Kasumi-1 (cell line): ENCODE measurements at places on chromosomes 12 and 14.
A peak's percentile ranks its signal among the peaks of the same experiment; 100 is the strongest.

- no peak for DNase-seq
These were observed 76.6 kb downstream of the ZFC3H1 start for GRCh38 chr12:71587012-71587411.

DNA sequence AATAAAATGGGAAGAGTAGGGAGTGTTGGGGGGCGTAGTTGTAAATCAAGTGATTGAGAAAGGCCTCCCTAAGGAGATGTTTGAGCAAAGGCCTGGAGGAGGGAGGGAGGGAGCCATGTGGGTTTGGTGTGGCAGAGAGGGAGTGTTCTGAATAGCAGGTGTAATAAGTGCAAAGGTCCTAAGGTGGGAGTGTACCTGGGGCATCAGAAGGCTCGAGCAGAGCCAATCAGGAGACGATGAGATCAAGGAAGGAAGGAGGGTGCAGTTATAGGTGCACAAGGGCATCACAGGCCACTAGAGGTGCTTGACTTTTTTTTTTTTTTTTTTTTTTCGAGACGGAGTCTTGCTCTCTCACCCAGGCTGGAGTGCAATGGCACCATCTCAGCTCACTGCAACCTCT is 77.9 kb upstream of the PLXNC1 start:
- no peak for DNase-seq

- no peak for DNase-seq
These were observed 102.5 kb downstream of the FGD4 start for GRCh38 chr12:32501835-32502333.

DNA sequence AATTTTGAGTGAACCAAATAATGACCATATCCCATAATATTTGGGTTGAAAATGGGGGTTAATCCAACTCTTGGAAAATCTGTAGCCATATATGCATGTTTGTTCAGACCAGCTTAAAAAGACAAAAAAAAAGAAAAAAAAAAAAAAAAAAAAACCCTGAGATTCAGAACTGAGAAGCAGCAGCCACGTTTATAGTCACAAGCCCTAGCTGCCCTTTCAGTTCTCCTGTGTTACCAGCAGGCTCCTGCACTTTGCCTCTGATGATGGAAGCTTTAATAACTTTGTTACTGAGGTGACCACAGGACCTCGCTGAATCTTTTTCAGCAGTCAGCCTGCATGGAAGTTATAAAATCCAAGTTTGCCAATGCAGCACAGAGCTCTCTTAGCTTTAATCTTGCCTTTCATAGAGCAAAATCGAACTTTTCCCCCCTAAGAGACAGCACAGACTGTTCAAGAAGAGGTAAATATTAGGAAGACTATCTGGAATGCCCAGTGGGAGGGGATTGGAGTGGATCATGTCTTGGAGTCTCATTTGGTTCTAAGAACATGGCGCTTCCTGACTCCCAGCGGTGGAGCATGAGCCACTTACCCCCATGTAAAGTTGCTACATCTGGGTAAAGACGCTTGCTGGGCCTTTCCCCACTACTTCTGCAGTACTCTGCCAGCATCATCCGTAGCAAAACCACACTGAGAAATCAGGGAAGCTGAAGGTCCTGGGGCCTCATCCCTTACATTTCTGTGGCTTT is 20.6 kb downstream of the GNG2 start:
- peak; percentile 31 for DNase-seq

DNA sequence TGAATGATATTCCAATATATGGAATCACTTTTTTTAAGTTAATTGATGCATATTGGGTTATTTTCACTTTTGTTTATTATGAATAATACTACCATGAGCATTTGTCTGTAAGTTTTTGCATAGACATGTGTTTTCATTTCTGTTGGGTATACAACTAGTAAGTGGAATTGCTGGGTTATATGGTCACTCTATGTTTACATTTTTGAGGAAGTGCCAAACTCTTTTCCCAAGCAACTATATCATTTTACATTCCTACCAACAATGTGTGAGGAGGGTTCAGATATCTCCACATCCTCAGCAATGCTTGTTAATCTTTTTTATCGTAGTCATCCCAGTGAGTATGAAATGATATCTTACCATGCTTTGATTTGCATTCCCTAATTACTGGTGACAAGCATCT is 64.0 kb downstream of the MON2 start:
- no peak for DNase-seq

GRCh38 chr12:82655751-82656150 is 31.0 kb upstream of the TMTC2 start:
- DNase-seq, result no peak

DNA sequence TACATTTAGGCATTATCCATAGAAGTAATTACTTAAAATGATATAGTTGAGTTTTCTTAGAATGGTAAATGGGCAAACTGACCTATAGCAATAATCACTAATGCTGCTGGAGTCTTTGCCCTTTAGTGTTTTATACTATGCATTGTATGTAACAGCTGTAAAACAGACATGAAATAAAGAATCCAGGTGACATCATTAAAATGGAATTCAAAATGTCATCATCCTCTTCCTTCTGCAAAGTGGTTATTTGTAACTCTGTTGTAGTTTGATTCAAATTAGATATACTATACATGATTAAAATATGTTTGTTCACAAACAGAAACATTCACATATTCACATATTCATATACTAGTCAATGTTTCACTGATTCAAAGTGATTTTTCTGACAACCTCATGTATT is 598.8 kb downstream of the SLC16A7 start:
- DNase-seq, result no peak

- peak; percentile 71 for DNase-seq
These were observed 654 bp upstream of the SUPT16H start for GRCh38 chr14:21384494-21384851.

DNA sequence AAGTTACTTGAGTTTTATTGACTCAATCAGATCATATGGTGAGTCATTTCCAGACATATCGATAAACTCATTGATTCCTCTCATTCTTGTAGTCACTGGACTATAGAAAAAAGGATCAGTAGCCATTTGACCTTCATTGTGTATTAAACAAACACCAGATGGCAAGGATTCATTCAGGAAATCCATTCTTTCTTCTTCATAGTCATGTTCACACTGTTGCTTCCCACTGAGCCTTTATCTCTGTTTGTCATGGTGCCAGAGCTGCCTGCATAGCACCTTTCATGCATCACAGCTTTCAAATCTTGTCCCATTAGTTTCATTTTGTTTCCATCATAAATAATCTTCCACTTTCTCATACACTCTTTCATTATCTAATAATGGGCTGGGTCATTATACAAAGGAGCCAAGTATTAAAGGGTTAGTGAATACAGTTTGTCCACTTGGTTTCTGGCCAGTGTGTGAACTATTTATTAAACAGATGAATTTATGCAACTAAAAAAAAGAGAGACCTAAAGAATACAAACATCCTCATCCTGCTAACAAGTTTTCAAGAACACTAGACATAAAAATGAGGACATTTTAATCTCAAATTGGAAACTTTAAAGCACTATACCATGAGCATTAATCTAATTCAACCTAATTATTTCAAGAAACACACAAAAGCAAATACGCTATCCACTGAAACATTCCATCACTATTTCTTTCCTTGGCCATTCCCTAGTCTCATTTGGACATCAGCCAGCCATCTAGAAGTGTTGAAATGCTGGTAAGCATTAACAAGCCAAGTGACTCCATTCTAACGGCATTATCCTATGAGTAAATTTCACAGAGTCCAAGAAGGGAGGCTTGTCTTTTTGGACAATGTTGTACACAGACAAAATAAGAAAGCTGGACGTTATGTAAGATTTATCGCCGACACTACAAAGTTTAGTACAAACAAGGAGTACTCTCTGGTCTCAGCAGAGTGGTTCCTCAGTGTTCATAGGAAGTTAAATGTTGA is 476.5 kb downstream of the FOXG1 start:
- no peak for DNase-seq

DNA sequence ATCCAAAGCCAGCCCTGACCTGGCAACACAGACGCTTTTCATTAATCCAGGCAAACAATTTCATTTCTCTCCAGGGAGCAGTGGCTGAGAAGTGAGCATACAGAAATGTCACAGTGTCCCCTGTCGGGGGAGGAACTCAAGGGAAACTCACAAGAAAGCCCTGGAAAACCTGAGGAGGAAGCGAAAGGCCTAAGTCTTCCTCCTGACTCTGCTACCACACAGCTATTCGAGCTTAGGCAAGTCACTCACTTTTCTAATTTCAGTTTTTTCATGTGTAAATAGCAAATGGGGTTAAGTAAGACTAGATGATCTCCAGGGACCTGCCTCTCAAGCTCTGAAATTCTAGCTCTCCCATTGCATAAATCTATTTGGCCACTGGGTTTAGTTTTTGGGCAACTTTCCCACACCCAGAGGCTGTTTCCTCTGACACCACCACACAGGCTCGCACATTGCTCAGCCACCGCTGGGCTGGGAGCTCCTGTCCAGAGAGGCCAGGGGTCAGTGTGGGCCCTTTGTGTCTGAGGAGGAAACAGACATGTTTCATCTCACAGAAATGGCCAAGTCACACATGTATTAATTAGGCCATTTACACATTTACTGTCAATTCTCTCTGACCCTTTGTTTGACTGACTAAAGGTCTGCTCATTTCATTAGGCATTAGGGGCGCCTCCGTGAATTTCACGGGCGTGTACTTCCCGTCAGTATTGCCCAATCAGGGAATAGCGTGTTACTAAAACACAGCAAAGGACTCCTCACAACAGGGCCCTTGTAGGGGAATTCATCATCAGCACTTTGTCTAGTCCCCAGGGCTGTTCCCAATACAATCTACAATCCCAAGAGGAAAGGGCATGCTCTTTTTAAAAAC is 9.8 kb upstream of the PNMA1 start:
- DNase-seq, result peak; percentile 29

DNA sequence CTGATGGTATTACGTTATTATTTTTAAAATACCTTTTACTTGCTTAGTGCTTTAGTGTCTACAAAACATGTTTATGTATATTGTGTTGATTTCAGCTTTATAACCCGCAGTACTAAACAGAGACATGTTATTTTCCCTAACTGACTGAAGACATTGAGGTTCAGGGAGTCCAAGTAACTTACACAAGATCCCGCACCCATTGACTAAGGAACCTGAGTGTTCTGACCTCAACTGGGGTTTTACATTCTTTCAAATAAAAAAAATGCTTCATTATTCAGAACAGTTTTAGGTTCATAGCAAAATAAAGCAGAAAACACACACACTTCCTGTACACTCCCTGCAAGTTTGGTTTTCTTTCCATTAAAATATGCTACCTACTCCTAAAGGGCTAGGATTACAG is 60.4 kb upstream of the METAP2 start:
- DNase-seq, result no peak

DNA sequence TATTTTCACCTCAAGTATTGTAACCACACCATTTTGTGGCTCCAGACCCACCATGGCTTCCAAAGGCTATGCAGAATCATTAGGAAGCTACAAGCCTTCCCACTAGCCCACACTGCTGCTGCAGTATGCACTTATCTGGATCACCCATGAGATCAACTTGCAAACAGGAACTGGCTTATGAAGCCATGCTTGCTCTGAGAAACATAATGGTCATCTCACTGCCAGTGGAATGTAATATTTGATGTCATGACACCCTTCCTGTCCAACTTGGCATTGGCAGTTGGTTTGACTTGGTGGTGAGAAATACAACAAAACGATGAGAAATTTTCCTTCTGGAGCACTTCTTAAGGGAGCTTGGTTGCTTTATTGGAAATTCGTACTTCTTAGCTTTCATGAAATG is 69.3 kb upstream of the FRMD6 start:
- DNase-seq, result no peak

DNA sequence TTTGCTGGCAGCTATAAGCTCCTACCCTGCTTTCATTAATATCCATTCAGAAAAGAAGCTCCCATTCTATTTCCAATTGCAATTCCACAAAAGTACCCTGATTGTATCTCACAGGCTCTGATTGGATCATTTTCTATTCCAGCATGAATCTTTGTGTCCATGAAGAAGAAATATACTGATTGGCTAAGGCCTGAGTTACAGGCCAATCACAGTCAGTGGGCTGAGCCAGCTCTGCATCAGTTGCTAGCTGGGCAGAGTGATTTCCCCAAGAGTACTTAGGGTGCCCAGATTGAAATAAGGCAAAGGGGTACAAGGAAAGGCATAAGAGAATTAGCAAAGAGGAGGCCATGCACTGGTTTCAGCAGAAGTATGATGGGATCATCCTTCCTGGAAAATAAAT is 14.4 kb downstream of the ART4 start:
- no peak for DNase-seq

- no peak for DNase-seq
These were observed 1188.2 kb upstream of the TMEM132C start for GRCh38 chr12:127078577-127079350.

GRCh38 chr14:71320734-71321573 is 413.7 kb downstream of the PCNX1 start:
- no peak for DNase-seq

DNA sequence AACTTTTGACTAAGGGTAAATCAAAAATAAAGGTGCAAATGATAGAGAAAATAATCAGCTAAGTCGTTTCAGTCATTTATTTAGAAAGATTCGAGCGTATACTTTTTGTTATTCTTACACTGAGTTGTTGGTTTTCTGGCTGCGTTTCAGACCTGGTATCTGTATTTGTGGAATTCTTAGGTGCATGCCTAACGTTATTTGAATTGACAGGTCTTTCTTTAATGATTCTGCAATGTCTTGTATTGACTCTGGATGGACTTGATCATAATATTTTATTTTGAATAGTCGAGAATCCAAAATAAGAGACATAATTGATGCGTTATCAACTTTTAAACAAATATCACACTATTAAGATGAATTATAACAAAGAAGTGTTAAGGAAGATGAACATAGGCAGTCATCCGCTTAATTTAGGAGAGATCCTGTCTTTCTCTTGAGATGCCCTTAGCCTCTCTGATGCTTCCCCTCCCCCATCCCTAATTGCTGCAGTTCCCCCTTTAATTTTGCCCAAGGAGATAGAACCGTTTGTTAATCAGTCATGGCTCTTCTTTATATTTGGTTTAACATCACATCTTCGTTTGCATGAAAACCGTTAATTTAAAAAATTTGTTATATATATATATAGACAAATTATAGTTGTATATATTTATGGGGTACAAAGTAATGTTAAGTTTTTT is 1.8 kb downstream of the ALX1 start:
- DNase-seq, result no peak

- DNase-seq, result no peak
These were observed 1277.3 kb downstream of the SLC16A7 start for GRCh38 chr12:60872850-60873713.

DNA sequence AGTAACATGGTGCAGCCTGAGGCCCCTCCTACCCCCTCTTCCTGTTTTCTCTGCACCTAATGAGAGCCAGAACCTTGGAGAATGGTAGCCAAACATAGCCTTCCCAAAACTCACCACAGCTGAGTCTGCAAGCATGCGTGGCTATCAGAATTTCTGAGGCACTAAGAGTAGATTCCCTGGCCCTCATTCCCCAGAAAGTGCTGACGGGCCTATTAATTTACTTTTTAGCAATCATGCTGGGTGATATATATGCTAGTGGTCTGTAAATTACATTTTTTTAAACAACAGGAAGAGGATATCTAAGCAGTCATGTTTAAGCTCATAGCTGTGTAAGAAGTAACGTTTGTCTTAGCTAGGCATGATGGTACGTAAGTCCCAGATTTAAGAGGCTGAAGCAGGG is 30.4 kb downstream of the KANSL2 start:
- no peak for DNase-seq

- no peak for DNase-seq
These were observed 11.3 kb upstream of the ERP27 start for GRCh38 chr12:14949631-14950030.
